ENCODE measurements at places on chromosomes 5 and 9.

GRCh38 chr9:38680837-38681445 is 39.0 kb downstream of the FAM240B start:
- DNase-seq, result no peak

DNA sequence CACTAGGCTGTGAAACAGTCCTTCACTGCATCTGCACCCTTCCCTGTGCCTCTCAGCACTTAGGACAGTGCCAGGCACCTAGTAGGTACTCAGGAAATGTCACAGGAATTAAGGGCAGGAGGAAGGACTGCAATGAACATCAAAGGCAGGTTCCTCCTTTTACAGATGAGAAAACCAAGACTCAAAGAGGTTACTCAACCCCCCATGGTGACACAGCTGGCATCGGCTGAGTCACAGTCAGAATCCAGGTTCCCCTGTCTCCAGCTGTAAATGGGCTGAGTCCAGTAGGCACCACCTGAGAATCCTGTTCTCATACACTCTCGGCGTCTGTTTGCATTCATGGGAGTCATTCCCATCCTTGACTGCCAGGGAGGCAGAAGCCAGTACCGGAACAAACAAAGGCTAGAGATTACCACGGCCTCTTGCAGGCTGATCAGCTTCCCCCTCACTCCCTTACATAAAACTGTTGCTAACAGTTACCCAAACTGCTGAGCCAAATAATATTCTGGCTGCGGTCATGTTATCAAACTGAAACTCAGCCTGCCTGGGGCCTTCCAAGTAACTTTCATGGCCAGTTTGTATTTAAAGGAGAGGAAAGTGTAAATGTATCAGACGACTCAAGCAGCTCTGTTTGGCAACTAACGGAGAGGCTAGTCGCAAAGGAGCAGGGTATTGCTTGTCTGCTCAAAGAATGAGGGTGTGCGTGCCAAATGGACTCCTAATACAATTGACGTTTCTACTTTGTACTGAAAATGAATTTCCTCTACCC is 201.7 kb downstream of the PAPPA start:
- DNase-seq, result no peak

DNA sequence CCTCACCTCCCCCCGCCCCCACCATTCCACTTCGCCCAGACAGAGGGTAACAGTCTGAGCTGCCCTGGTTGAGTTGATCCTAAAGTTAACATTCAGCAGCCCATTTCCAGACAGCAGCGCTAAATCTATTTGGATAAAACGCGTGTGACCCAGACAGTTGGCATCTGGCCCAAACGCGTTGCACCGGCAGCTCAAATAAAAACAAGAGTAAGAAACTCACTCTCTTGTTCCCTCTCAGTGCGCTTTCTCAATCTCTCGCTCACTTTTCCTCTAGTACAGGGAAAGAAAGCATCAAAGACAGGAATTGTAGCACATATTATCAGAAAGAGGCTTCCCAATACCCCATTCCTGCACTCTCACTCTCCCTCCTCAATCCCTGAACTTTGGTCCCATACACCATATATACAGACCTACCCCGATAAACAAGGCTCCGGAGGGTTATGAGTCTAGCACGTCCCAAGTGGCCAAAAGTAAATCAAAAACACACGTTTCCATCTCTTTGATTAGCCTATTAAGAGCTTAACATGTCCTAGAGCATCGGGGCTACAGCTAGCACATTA is 1.3 kb downstream of the ADAMTS6 start:
- peak; percentile 32 for DNase-seq

DNA sequence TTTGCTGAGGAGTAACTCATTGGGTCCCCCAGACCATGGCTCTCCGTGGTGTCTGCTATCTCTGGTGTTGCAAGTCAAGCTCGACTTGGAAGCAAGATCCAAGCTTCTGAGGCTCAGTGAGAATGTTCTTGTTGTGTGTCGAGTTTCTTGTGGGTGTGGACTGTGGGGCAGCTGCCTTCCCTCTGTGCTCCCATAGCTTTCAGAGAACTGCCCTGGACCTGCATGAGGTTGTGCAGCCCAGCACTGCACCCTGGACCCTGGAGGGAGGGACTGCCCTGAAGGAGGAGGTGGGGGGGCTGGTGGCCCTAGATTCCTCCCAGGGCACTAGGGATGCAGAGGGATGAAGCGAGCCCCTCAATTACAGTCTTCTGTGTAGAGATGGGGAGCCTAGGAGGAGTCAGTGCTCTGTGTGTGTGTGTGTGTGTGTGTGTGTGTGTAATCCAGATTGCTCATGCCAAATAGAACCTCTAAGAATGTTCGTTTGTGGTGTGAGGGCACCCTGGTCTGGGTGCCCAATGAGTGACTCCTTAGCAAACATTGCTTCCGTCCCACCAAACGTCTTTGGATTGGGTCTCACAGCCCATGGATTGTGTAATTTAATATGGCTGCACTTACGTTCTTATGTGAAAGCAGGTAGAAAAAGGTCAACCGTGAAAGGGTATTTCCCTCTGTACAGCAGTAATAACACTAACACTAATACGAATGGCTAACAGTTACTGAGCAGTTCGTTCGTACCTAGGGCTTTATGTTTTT is 143.3 kb upstream of the LMX1B start:
- DNase-seq, result no peak

DNA sequence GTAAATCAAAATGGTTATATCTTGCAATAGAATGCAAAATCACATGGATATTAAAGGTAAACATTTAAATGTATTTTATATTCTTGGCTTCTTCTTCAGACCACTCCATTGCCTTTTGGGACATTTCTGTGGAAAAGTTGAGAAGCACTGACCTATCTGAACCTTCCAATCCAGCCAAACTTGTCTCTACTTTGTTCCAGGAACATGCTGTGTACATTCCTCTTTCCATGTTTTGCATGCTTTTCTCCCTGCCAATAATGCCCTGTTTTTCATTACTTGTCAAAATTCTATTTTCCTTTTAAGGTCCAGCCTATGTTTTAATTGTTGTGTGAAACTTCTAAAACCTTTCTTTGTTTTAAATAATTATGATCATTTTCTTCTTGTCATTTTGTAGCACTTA is 28.3 kb downstream of the JAK2 start:
- DNase-seq, result no peak

DNA sequence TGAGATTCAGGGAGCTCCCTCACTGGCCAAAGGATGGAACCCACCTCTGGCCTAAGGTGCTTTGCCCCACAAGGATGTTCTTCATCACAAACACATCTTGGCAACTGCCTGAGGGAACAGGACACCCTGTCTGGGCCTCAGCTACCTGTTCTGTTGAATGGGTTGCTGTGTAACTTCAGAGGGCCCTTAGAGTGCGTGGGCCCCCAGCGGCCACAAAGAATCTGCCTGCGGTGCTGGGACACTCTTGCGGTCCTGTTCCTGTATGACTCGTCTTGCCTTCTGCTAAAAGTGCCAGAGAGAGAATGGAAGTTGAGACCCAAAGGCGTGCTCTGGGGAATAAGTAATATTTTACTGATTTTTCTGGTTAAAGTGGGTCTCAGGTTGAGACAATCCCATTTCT is 14.1 kb upstream of the RPL26L1 start:
- no peak for DNase-seq

DNA sequence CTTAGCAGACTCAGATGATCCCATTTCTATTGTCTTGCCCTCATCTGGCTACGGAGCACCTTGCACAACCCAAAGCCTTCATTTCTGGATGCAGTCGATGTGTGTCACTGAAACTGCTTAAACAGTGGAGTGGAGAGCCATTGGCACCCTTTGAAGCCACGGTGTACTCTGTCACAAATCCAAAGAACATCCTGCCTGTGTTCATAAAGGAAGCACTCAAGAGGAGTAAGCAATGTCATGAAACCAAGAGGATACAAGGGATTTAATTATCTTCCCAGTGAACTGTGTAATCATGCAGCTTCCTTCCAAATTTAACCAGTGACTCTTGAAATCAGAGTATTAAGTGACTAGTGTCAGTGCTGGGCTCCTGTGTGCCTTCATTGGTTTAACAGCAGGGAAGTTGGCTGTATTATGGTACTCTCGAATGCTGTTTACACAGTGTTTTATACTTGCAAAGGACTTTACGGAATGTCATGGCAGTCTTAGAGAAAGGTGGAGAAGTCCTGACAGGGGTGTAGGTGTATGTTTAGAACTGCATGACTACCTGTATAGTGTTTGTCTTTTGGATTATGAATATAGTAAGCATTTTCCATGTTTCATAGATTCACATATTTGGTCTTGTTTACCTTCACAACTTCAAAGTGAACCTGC is 41.9 kb downstream of the CD180 start:
- no peak for DNase-seq
